ENCODE measurements at places on chromosomes 5 and 9.

GRCh38 chr5:67033880-67034651 lies 162.5 kb downstream of the CD180 start:
- no peak for DNase-seq

DNA sequence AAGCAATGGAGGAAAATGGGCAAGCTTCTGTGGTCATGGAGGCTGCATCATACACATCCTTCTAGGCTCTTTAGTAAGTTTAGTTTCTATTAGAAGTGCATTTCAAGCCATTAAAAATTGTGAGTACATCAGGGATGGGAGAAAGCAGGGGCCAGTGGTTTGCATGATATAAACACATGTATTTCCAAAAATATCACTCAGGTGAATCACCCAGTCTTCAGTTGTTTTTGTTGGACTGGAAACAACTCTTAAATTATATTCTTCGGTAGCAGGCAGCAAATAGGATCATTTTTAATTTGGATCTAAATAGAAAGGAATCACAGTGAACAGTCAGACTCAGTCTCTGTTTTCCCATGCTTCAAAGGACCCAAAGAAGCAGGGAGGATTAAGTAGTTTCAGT lies 657.9 kb downstream of the TLR4 start:
- no peak for DNase-seq

- no peak for DNase-seq
These were observed 250.8 kb downstream of the DMRT2 start for GRCh38 chr9:1300941-1301340.

DNA sequence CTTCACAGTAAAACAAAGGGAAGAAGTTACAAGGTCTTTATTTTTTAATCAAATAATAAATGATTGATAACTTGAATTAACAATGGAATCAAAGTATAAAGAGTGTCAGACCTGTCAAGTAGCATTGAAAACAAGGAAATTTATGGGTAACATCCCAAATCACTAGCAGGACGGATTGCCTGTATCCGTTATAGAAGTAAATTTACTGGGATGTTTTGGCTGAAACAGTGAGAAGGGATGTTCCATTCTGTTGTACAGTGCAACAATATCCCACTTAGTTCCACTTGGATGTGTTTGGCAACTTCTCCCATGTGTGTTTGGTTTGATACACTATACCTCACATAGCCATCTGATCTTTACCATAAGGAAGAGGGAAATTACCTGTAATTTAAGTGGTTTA lies 421.0 kb upstream of the CHD1 start:
- no peak for DNase-seq

DNA sequence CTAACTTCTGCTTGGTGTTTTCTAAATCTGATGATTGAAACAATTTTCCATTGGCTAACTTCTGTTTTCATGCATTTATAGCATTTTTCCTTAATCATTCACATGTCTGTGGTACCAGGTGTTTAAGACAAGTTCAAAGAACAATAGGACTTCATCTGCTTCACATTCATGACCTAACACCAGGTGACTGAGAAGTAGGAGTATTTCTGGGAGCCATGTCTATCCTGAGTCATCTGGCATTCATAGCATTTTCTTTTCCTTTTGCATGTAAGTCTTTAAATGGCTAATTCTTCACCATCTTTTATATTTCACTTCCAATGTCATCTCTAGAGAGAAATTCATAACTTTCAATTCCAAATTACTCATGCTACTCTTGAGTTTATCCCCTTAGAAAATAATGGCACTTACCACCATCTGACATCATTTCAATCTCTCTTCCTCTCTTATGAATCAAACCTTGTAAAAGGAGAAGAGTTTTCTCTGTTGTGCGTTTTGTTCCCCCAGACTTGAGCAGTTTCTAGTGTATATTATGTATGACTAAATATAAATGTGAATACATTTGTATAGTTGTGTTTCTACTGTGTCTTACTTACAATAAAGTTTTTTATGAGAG lies 1196.1 kb upstream of the CDH9 start:
- DNase-seq: no peak

- DNase-seq: no peak
These were observed 37.8 kb downstream of the RABGAP1 start for GRCh38 chr9:122978601-122979000.

- no peak for DNase-seq
These were observed 21.5 kb downstream of the OLFM1 start for GRCh38 chr9:135108831-135109510.

GRCh38 chr5:55102348-55102747 lies at the start of gene GZMA:
GZMA (plus strand) TSS chr5:55102646; CDS start chr5:55102683, 37 bp downstream.
- no peak for DNase-seq

DNA sequence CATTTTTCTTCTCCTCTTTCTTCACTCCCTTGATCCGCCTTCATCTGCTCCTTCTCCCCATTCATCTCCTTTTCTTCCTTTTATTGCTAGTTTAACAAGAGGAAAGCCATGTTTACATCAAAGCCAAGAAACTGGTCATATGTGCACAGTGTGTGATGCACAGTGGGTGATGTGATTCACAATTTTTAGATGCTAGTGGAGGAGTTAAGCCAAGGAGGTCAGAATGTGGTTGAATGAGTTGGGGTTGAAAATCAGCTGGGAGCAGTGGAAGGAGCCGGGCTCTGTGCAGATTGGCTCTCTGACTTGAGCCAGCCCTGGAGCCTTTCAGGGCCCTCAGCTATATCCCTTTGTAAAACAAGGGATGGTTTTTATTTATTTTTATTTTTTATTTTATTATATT lies 7.3 kb downstream of the ACER2 start:
- DNase-seq: no peak

- no peak for DNase-seq
These were observed 40.5 kb upstream of the TBCA start for GRCh38 chr5:77816686-77817085.

DNA sequence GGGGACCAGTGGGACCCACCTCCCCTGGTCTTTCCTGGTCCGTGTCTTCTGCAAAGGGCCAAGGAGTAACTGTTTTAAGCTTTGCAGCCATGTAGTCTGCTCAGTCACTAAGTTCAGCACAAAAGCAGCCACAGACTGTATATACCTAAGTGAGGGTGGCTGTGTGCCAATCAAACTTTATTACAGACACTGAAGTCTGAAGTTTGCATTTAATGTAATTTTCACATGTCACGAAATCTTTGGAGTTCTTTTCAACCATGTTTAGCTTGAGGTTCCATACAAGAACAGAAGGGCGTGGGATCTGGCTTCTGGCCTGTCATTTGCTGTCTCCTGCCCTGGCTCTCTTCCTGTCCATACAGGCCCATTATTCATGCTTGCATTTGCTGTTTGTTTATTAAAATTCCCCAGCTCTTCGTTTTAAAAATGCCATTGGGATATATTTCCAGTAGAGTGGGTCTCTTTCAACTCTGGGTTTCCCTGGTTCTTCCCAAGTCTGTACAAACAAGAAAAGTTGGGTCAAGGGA lies 64.2 kb upstream of the ECM2 start:
- no peak for DNase-seq

- no peak for DNase-seq
These were observed 68.0 kb upstream of the TBC1D9B start for GRCh38 chr5:179975713-179976134.

GRCh38 chr5:114449860-114450421 lies 88.1 kb downstream of the KCNN2 start:
- peak; percentile 50 for DNase-seq

DNA sequence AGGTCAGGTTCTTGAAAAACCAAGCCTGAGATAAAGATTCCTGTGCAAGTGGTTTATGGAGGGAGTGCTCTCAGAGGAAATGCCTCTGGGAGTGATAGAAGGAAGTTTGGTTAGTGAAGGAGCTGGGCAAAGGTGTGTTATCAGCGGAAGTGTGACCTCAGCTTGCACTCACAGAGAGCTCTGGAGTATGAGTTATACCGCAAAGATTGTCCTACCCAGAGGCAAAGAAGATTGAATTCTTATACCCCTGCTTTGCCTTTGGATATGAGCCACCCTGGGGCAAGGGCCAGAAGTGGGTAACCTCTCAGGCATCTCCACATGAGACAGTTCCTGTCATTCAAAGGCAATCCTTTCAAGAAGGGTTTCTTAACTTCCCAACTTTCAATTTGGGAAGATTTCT lies 145.6 kb downstream of the MUSK start:
- DNase-seq: no peak

DNA sequence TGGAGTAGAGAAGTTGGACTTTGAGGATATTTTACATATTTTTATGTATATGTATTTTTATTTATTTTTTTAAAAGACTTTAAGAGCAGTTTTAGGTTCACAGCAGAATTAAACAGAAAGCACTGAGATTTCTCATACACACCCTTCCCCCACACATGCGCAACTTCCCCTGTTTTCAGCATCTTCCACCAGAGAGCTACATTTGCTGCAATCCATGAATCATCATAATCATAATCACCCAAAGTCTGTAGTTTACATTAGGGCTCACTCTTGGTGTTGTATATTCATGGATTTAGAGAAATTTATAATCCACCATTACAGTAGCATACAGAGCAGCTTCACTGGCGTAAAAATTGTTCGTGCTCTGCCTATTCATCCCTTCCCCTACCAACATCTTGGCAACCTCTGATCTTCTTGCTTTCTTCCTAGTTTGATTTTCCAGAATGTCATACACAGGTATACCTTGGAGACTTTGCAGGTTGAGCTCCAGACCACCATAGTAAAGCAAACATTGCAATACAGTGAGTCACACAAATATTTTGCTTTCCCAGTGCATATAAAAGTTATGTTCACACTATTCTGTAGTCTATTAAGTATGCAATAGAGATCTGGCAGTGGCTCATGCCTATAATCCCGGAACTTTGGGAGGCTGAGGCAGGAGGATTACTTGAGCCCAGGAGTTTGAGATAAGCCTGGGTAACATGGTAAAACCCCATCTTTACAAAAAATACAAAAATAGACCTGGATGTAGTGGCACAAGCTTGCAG lies 9.6 kb upstream of the CCDC171 start:
- no peak for DNase-seq

GRCh38 chr5:54643685-54644106 lies 126.1 kb downstream of the SNX18 start:
- no peak for DNase-seq

GRCh38 chr9:88722753-88723152 lies 187.8 kb downstream of the NXNL2 start:
- no peak for DNase-seq

- DNase-seq: no peak
These were observed 3.6 kb downstream of the SRA1 start for GRCh38 chr5:140553657-140554056.

DNA sequence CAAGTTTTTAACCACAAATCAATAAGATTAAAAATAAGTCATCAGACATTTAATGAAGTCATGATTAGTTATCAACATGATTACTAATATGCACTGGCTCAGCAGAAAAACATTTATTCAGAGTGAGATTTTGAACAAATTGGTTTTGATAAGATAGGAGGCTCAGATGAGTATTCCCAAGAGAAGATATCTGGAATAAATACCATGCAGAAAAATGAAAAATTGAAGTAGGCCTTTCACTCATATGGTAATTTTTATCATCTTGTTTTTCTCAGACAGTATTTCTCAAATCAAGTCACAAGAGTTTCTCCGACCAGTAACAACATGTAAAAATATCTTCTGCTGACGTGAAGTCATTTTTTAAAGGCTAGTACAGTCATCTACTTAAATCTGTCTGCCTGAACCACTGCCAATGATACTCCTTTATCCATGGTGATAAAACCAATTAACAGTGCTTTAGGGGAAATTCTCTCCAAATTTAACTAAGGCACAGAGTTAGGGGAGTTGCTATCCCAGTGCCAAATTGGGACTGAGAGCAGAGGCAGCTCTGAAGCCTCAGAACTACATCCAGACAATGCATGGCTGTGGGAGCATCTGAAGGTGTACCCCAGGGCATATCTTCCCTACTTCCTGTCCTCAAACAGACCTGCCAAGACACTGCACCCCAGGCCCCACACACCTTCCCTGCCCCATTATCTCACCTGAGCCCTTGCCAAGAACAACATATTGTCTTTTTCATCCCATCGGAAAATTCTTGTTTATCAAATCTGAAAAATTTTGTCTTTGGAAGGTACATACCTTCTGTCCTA lies 105.5 kb upstream of the TSLP start:
- no peak for DNase-seq

All from tibial artery (tissue), 4 donors.